Dermis blood vessel endothelial cell (primary cell): ENCODE measurements at places on chromosomes 7 and 10. TPM values are rescaled to one million over a fixed set of nuclear protein-coding genes. Genes with fewer than 3 reads are reported as not detected.

The IL15RA gene
- total RNA-seq = 13.9 and 15.7 TPM in 2 replicates

GRCh38 chr10:48896756-48897440 is 42.7 kb downstream of the LRRC18 start:
- no peak for DNase-seq

GRCh38 chr7:113289140-113289740 is 170.9 kb upstream of the SMIM30 start:
- DNase-seq = no peak

DNA sequence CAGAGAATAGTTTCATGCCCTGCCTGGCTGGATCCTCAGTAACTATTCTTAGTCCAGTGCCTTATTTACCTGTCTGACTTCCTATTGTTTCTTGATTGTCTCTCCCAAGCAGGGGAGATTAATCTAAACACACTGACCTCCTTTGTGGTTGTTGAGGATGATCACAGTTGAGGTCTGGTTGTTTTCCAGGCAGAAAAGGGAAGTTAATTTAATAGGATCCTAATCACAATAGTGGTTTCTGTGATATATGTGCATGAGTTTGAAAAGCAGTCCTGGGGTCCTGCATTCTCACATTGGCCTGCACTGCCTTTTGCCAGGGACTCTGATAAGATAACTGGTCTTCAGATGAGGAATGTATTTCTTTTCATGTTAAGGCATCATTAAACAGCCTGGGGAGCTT is 130.1 kb downstream of the SND1 start:
- no peak for DNase-seq

DNA sequence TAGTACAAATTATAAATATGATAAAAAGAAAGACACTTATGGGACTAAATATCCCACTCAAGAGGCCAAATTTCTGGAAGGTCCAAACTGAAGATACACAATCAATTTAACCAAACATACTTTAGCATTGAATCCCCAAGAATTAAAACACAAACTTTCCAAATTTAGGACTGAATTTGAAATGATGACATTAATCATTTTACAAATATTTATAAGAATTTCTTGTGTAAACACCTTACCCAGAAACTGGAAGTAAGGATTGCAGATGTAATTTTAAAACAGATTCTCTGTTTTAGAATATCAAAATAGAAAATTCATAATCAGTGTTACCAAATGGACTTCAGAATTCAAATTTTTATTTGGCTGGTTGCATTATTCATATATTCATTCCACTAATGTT is 588.2 kb upstream of the KCND2 start:
- DNase-seq = no peak

DNA sequence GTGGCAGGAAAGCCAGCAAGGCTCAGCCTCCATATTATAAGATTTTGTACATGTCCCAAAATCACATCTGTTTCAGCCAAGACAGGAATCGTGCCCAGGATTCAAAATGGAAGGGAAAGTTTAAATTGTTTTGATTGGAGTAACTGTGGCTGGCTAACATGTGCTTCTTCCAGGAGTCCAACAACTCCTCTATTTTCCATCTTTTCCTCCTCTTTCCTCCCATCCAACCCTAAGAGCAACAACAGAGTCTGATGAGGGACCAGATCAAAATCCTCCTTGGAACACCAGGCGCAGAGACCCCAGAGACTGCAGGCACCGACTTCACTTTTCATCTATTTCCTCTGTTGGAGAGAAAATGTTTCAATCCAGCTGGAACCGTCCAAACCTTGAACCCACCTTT is 36.0 kb upstream of the SVIL start:
- no peak for DNase-seq

GRCh38 chr10:13987446-13987845 is 343.3 kb downstream of the FRMD4A start:
- peak; percentile 69 for DNase-seq
